Right lobe of liver (tissue), 6 donors: ENCODE measurements at places on chromosomes 6 and 20.

- DNase-seq: no peak
These were observed 41.9 kb upstream of the SDHAF4 start for GRCh38 chr6:70524721-70525286.

DNA sequence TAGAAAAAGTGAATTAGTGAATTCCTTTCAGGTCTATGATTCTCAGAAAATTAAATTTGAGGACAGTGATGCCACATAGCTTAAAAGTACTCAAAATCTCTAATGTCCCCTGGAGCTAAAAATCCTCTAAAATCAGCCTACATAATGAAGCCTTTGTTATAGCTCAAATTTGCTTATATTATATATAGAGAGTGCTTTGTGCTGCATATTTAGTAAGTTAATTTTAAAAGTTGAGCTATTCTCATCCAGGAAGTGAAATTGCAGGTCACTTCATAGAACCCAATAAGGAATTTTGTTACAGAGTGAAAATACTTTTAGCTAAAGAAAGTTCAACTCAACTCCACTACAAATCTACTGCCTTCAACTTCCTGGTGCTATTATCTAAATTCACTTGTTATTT lies 507.5 kb upstream of the MAP3K7 start:
- DNase-seq: no peak

GRCh38 chr6:101597693-101598092 lies 204.2 kb downstream of the GRIK2 start:
- DNase-seq: no peak

DNA sequence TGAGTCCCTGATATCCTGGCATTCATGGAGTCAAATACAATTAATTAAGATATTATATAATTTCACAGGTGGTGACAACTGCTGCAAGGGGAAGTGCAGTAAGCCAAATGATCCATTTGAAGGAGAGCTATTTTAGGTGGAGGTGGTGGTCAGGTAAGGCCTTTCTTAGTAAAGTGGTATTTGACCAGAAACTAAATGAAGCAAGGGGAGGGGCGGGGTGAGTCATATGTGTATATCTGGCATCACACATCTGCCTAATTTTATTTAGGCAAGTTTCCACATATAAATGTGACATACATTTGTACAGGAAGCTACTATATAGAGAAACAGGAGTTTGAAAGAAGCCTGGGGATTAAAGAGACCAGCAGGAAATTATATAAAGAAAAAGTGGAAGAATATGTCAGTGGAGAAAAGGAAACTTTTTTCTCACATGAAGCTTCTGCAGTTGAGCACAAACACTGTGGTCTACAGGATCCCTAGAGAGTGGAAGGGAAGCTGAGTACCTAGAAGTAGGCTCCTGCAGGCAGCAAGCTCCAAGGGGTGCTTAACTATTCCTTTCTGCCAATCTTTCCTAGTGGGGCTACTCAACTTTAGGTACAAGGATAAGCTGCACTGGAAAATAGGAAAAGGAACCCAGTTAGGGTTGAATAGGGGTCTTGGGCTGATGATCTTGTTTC lies 99.6 kb downstream of the OGFRL1 start:
- DNase-seq: no peak

DNA sequence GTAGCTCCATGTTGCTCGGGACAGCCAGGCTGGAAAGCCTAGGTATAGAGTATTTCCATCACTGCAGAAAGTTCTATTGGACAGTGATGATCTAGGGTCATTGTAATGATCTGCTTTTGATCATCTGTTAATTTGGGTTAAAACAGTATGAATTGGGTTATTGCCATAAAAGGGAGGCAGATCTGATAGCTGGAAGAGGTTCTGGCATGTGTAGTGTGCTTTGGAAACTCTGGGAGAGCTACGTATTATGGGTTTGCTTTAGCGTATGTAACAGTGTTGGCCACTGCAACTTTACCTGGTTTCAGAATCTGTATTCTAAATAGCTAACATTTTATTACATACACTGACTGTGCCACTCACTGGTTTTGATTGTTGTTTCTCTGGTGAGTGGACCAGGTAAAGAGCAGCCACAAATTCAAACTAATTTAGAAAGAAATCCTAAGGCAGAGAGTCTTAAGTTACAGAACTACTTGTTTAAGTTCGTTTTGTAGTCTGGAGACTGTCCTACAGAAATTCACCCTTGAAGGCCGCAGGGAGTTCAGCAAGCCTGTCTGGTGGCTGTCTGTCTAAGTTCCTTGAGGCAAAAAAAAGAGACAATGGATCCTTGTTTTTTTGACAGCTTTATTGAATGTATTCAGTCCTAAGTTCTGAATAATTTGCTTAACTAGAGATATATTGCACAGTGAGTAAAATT lies 300.3 kb downstream of the PRL start:
- DNase-seq: no peak

DNA sequence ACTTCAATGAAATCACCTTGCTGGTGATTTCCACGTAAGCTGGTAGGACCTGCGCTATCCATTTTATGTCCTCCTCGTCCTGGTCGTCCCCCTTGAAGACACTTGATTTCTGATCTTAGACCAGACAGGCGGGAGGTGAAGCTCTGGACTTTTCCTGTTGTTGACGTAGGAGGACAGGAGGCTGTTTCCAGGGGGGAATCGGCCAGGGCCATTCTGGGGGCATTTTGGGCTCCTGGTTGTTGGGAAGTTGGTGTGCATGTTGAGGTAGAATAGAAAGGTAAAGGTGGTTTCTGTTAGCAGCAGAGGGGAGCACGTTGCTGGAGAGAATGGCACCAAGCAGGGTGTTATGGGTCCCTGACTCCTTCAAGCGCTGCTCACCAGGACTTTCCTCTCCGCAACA lies 56.0 kb downstream of the GMPR start:
- no peak for DNase-seq

GRCh38 chr6:131954775-131955107 lies 3.6 kb upstream of the CCN2 start:
- DNase-seq: no peak

DNA sequence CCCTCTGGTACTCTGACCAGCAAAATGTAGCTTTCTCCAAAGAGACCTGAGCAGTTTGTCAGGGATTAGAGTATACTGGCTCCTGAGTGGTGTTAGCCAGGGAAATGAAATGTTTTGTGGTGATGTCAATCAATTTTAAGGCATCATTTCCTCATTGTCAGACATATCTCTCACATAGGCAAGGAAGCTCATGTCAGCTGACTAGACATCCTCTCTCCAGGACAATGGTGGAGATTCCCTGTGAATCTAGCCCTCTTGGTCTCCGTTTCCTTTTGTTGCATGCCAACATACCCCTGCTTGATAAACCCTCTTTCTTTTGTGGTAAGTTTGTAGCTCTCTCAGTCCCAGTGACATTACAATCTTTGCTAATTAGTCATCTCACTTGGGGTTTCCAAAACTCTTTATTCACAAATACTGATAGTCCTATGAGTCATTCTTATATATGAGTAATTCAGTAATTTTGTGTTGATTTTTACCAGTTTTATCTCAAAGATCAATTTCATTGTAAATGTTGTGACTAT lies 135.6 kb upstream of the PTPRK start:
- DNase-seq: no peak

GRCh38 chr6:24052590-24052961 lies 73.4 kb upstream of the NRSN1 start:
- DNase-seq: no peak
